H9 (cell line): ENCODE measurements at places on chromosomes 4 and X. TPM values are rescaled to one million over a fixed set of nuclear protein-coding genes. Genes with fewer than 3 reads are reported as not detected.

Gene PDLIM5
- 57.7 and 58.0 TPM in 2 replicates for total RNA-seq

DNA sequence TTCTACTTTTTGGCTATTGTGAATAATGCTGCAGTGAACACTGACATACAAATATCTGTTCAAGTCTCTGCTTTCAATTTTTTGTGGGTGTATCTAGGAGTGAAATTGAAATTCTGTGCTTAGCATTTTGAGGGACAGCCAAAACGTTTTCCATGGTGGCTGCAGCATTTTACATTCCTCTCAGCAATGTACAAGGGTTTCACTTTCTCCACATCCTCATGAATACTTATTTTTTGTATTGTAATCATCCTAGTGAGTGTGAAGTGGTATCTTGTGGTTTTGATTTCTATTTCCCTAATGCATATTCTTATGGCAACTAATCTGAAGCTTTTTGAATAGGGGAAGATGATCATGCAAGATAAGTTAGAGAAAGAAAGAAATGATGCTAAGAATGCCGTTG, 40.3 kb downstream of the HSPA4L start:
- H3K27ac ChIP-seq: no peak overlapping the region
- no peak for DNase-seq
- no peaks in the 10 kb centered on the region for H3K4me1 ChIP-seq
- H3K27me3 ChIP-seq: no peaks in the 10 kb centered on the region

DNA sequence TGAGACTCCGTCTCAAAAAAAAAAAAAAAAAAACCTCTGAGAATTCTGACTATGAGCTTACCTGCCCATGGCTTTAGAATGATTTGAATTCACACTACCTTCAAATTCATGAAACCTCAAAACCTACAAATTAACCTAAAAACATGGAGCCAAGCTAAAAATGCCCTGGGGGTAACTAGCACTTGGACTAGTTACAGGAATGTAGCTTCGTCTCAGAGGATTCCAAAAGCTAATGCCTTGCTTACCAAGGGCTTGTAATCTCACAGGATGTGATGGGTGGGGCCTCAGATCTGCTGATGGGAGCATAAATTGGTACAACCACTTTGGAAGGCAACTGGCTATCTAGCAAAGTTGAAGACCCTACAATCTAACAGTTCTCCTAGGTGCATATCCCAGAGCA, 79.4 kb upstream of the SPRY1 start:
- no peaks in the 10 kb centered on the region for H3K27me3 ChIP-seq
- peaks cover 4% of the 10 kb centered on the region; the same call in 1 of the 2 replicates for H3K4me1 ChIP-seq
- no peak for DNase-seq
- H3K27ac ChIP-seq: no peak overlapping the region

Gene SLC6A14
- total RNA-seq: not detected in 2 replicates

Gene ZNF711
- total RNA-seq: 13.5 and 14.9 TPM in 2 replicates

Gene SLC25A14
- 11.7 and 12.7 TPM in 2 replicates for total RNA-seq

Gene MAPK10
- 4.6 and 4.7 TPM in 2 replicates for total RNA-seq

GRCh38 chr4:73862322-73862721, 6.9 kb upstream of the CXCL1 start:
- H3K27ac ChIP-seq: no peak overlapping the region
- H3K4me3 ChIP-seq: no peak overlapping the region
- H3K27me3 ChIP-seq: no peaks in the 10 kb centered on the region
- no peaks in the 10 kb centered on the region for H3K4me1 ChIP-seq
- DNase-seq: no peak
- no peaks in the 10 kb centered on the region for H3K36me3 ChIP-seq

- DNase-seq: no peak
- no peak overlapping the region for H3K27ac ChIP-seq
- H3K4me1 ChIP-seq: no peaks in the 10 kb centered on the region
- H3K4me3 ChIP-seq: no peak overlapping the region
- no peaks in the 10 kb centered on the region for H3K36me3 ChIP-seq
- no peaks in the 10 kb centered on the region for H3K27me3 ChIP-seq
Observed at GRCh38 chr4:150573534-150573933, 8.4 kb upstream of the MAB21L2 start.

DNA sequence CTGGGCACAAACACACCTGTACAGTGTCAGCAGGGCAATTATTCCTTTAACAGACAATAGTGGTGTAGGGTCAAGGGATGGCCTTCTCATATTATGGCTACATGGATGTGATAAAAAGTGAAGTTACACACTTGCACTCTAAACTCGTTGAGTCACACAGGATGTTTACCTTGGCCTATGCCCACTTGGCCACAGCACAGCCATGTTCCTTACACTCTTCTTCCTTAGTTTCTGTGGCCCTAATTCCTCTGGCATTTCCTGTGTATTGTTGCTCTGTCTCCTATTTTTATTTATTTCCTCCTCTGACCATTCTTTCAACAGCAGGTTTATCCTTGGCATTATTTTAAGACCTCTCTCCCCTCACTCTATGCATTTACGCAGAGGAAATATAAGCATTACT, 86.8 kb upstream of the NPFFR2 start:
- H3K36me3 ChIP-seq: peaks cover 74% of the 10 kb centered on the region
- no peak for DNase-seq
- H3K27ac ChIP-seq: no peak overlapping the region
- no peaks in the 10 kb centered on the region for H3K27me3 ChIP-seq

DNA sequence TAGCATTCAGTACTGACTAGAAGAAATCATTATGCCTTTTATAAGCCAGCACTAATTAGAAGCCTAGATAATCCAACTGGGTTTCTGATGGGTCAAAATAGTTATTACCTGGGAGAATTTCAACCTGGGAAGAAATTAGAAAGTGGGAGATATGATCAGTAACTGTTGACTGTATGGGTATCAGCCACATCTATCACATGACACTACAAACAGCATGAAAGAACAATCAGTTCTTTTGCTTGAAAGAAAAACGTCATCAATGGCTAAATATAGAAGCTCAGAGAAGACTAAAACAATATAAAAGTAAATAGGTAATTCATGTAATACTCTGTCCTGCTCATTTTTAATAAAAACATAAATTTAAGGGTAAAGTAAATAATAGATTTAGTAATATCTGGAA, 145.1 kb downstream of the CAMK2D start:
- H3K36me3 ChIP-seq: no peaks in the 10 kb centered on the region
- no peaks in the 10 kb centered on the region for H3K27me3 ChIP-seq
- no peak overlapping the region for H3K27ac ChIP-seq
- no peak for DNase-seq
- no peak overlapping the region for H3K4me3 ChIP-seq
- H3K4me1 ChIP-seq: no peaks in the 10 kb centered on the region

Gene DKK2
- total RNA-seq: 0.11 TPM in 1 of 2 replicates, not detected in the other

Gene PHOX2B
- not detected in 2 replicates for total RNA-seq

DNA sequence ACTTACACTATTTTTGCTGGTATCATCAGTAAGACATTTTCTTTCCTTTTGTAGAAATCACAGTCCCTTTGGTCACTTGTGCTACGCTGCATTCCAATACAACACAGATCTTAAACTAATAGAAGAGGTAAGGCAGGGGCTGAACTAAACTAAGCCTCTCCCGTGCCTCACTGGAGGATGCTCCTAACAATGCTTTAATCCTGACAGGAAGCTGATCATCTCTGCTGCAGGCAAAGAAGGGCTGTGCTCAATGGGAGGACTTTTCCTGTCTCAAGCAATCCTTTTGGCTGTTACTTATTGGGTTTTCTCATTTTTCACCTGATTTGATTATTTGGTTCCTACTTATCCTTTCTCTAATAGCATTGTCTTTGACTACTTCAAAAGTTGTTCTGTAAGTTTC, 583.1 kb downstream of the INPP4B start:
- no peaks in the 10 kb centered on the region for H3K27me3 ChIP-seq
- H3K36me3 ChIP-seq: no peaks in the 10 kb centered on the region
- H3K27ac ChIP-seq: no peak overlapping the region
- no peak for DNase-seq

GRCh38 chrX:39823854-39824253, 273.9 kb downstream of the BCOR start:
- peaks cover 15% of the 10 kb centered on the region; the same call in 1 of the 2 replicates for H3K4me1 ChIP-seq
- no peaks in the 10 kb centered on the region; the same call in 1 of the 2 replicates for H3K27me3 ChIP-seq
- no peak for DNase-seq

Gene CASP6
- 25.2 and 32.2 TPM in 2 replicates for total RNA-seq

DNA sequence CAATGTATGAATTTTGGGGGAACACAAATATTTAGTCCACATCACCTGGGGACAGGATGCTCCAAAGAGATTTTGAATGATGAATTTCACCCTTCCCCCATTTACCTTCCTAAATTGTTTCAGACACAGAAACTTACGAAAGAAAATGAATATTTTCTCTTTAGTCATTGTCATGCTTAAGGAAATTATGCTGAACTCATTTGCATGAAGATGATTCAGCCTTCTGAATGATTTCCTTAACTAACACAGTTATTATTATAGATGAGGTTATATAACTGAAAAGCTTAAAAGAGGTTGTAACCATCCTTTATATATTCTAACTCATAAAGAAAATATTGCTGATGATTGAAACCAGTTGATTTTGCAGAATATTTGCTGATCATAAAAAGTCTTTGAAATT, 61.1 kb downstream of the KCNIP4 start:
- no peaks in the 10 kb centered on the region for H3K27me3 ChIP-seq
- H3K4me1 ChIP-seq: no peaks in the 10 kb centered on the region
- H3K27ac ChIP-seq: no peak overlapping the region
- no peaks in the 10 kb centered on the region for H3K36me3 ChIP-seq
- H3K4me3 ChIP-seq: no peak overlapping the region

Gene HTATSF1
- total RNA-seq: 49.5 and 51.5 TPM in 2 replicates

- no peak overlapping the region for H3K27ac ChIP-seq
- H3K27me3 ChIP-seq: no peaks in the 10 kb centered on the region; the same call in 1 of the 2 replicates
- H3K4me3 ChIP-seq: no peak overlapping the region
Observed at GRCh38 chrX:132088864-132089263, 39.0 kb downstream of the FRMD7 start.

- no peak overlapping the region for H3K4me3 ChIP-seq
- no peaks in the 10 kb centered on the region; the same call in 1 of the 2 replicates for H3K4me1 ChIP-seq
- no peak for DNase-seq
- peaks cover 4% of the 10 kb centered on the region; the same call in 1 of the 3 replicates for H3K36me3 ChIP-seq
Observed at GRCh38 chr4:169148885-169149284, 121.9 kb downstream of the SH3RF1 start.

Gene ZDHHC9
- total RNA-seq: 20.2 and 21.0 TPM in 2 replicates

Gene TEX11
- total RNA-seq: 0.22 and 0.24 TPM in 2 replicates

Gene KLF3
- total RNA-seq: 26.2 and 29.0 TPM in 2 replicates

DNA sequence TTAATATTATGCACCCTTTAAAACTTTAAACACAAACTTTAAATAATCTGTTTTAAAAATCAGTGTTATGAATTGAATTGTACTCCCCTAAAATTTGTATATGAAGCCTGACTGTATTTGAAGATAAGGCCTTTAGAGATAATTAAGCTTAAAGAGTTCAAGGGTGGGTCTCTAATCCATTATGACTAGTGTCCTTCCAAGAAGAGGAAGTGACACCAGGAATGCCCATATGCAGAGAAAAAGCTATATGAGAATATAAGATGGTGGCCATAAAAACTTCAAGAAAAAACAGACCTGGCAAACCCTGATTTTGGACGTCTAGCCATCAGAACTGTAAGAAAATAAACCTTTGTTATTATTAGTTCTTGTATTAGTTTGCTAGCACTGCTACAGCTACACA, 29.0 kb downstream of the UGT2A2 start:
- H3K27me3 ChIP-seq: no peaks in the 10 kb centered on the region
- DNase-seq: no peak
- no peak overlapping the region for H3K27ac ChIP-seq
- H3K36me3 ChIP-seq: no peaks in the 10 kb centered on the region

DNA sequence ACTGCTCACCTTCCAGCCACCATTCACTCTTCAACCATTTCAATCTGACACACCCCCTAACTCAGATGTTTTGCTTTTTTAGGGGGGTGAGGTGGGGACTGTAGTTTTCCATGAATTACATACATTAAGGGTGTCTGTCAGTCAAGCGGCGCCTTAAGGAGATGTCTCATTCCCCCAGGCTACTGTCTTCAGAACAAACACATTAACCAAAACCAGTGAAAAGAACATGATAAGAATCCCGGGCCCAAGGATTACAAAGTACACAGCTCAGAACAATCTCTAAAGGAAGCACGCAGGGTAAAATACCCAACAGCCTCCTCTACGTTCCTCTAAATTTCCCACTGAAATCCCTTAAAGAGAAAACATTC, 62.5 kb upstream of the IRF2 start:
- H3K27ac ChIP-seq: no peak overlapping the region
- H3K36me3 ChIP-seq: no peaks in the 10 kb centered on the region
- H3K27me3 ChIP-seq: no peaks in the 10 kb centered on the region
- DNase-seq: no peak
- H3K4me1 ChIP-seq: no peaks in the 10 kb centered on the region
